ENCODE measurements at places on chromosomes 7 and 10. TPM values are rescaled to one million over a fixed set of nuclear protein-coding genes. Genes with fewer than 3 reads are reported as not detected.
A peak's percentile ranks its signal among the peaks of the same experiment; 100 is the strongest.

The CDNF gene
- not detected for total RNA-seq

The ACTL6B gene
- total RNA-seq, result not detected

DNA sequence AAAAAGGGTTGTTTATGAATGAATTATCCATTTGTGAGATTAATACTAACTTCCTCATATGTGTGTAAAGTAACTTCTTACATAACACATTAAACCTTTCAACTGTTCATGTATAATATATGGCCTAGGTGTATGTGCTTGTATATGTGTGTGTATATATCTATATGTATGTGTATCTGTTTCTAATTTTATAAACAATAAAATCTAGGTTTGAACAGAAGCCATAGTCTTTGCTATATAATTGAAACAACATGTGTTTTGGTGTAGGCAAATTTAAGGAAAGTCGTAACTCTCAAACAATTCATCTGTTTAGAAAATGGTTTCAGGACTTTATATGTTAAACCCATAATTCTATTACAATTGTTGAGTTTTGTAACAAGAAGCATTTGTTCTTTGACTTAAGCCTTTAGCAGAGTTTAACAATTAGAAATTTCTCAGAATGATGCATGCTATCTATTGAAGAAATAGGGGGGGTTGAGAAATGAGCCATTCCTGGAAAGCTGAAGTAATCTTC, 103.3 kb downstream of the BBS9 start:
- no peak overlapping the region for H3K4me3 ChIP-seq
- H3K27ac ChIP-seq, result no peak overlapping the region
- no peaks in the 10 kb centered on the region for H3K36me3 ChIP-seq
- no peaks in the 10 kb centered on the region for H3K4me1 ChIP-seq
- no peak for DNase-seq
- no peaks in the 10 kb centered on the region for H3K27me3 ChIP-seq

- H3K27ac ChIP-seq, result no peak overlapping the region
- no peaks in the 10 kb centered on the region for H3K27me3 ChIP-seq
- no peaks in the 10 kb centered on the region for H3K4me1 ChIP-seq
- no peak for DNase-seq
- H3K36me3 ChIP-seq, result no peaks in the 10 kb centered on the region
These were observed 1.8 kb upstream of the RPA3 start for GRCh38 chr7:7720193-7720592.

DNA sequence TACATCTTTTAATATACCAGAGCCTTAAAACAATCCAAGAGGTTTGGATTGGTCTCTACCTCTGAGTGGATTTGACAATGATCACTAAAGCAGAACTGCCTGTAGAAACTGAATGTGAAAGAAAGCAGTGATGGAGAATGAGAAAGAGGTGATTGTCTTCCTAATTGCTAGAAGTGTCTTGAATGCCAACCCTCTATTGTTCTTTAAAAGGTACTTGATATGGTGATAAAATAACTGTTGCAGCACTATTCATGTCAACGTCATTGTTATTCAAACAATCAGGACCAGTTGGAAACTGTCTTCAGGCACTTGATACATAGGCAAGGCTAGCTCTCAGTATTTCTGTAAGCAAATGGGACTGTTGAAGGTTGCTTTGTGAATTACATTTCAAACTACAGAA, 47.9 kb upstream of the ITPRID1 start:
- no peaks in the 10 kb centered on the region for H3K27me3 ChIP-seq
- H3K27ac ChIP-seq, result no peak overlapping the region
- DNase-seq, result no peak
- H3K4me3 ChIP-seq, result no peak overlapping the region

- no peak for DNase-seq
- no peaks in the 10 kb centered on the region for H3K27me3 ChIP-seq
- H3K27ac ChIP-seq, result no peak overlapping the region
- no peak overlapping the region for H3K4me3 ChIP-seq
- H3K4me1 ChIP-seq, result peaks cover 7% of the 10 kb centered on the region
These were observed 60.9 kb downstream of the LRMDA start for GRCh38 chr10:75492173-75492925.

- DNase-seq, result no peak
- peak overlapping the region; percentile 72 for H3K4me3 ChIP-seq
- no peaks in the 10 kb centered on the region for H3K36me3 ChIP-seq
These were observed 9.7 kb upstream of the ANKRD7 start for GRCh38 chr7:118214833-118215182.

DNA sequence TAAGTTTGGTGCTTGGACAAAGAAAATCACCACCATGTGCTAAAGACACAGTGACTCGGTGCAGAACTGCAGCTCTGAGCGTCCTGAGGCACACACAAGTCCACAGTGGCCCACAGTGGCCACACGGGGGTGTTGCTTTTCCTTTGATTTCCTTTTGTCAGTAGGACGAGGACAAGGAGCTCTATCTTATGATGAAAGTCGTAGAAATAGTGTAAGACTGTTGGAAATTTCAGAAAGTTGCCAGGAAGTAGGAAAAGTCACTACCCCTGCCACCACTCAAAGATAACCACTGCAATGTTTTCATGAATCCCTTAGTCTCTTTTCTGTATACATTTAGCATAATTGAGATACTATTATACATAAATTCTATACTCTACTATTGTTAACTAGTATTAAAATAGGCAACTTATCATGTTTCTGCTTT, 146.0 kb downstream of the TNS3 start:
- no peak overlapping the region for H3K27ac ChIP-seq
- H3K27me3 ChIP-seq, result no peaks in the 10 kb centered on the region
- peaks cover 3% of the 10 kb centered on the region for H3K36me3 ChIP-seq
- peak; percentile 81 for DNase-seq
- no peaks in the 10 kb centered on the region for H3K4me1 ChIP-seq

DNA sequence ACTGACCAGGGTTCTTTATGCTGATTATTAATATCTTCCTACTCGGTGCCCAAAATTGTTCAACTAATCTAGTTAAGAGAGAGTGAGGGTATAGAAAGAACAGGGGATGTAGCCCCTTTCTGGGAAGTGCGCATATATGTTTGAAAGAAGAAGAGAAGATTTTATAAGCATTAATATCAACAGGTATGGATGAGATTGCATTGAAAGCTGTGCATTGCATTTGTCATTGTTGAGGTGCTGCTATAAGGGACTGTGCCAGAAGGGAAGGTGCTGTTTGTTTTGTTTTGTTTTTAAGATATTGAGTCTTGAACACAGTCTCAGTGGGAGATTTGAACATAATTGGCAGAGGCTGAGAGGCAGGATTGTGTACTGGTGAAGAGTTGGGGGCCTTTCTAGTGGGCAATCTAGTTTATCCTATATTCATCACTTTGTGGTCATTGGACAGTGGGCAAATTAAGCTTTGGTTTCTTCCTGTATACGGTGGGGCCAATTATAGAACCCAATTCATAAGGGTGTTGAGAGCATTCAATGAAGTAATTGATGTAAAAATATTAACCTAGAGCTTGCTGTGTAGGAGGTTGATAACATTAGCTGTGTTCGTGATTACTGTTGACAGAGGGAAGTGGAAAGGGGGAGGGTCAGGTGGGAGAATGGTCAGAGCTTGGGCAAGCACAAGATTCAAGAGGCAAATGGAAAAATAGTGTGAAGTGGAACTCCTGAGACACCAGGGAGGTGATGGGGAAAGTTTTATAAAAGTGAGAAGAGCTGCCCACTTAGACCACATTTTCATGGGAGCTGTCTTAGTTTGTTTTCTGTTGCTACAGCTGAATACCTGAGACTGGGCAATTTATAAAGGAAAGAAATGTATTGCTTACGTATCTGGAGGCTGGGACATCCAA, 19.9 kb upstream of the PCGF5 start:
- H3K27me3 ChIP-seq, result no peaks in the 10 kb centered on the region
- no peaks in the 10 kb centered on the region for H3K36me3 ChIP-seq
- no peak for DNase-seq
- H3K4me3 ChIP-seq, result peak overlapping the region; percentile 0

GRCh38 chr10:108566316-108567107, 1356.8 kb downstream of the XPNPEP1 start:
- no peaks in the 10 kb centered on the region for H3K36me3 ChIP-seq
- H3K27ac ChIP-seq, result no peak overlapping the region
- H3K4me3 ChIP-seq, result no peak overlapping the region
- H3K4me1 ChIP-seq, result no peaks in the 10 kb centered on the region
- DNase-seq, result no peak

- no peaks in the 10 kb centered on the region for H3K27me3 ChIP-seq
- no peak overlapping the region for H3K4me3 ChIP-seq
- peaks cover 19% of the 10 kb centered on the region for H3K36me3 ChIP-seq
- no peak for DNase-seq
- peak overlapping the region; percentile 9 for H3K27ac ChIP-seq
- peaks cover 3% of the 10 kb centered on the region for H3K4me1 ChIP-seq
These were observed 38.0 kb downstream of the NOC3L start for GRCh38 chr10:94324609-94325233.

DNA sequence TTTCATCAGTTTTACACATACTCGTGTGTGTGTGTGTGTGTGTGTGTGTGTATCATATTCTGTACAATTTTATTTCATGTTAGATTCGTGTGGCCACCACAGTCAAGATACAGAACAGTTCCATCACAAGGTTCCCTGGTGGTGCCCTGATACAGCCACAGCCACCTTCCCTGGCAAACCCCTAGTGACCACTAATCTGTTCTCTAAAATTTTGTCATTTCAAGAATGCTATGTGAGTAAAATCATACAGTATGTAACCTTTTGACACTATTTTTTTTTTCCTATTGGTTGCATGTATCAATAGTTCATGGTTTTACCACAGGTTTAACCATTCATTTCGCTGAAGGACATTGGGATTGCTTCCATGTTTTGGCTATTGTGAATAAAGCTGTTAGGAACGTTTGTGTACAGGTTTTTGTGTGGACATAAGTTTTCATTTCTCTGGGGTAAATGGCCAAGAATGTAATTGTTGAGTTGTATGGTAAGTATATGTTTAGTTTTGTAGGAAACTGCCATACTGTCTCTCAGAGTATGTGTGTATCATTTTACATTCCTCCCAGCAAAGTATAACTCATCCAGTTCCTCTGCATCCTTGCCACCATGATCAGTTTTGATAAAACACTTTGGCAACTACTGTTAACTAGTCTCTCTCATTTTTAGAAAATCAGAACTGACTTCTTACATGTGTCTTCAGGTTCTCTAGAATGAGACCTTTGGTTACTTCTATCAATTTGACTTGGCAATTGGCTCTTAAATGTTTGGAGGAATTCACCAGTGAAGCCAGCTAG, 20.6 kb downstream of the KLHDC10 start:
- H3K27me3 ChIP-seq, result no peaks in the 10 kb centered on the region
- H3K4me3 ChIP-seq, result no peak overlapping the region
- H3K36me3 ChIP-seq, result no peaks in the 10 kb centered on the region
- no peak for DNase-seq
- no peaks in the 10 kb centered on the region for H3K4me1 ChIP-seq
- no peak overlapping the region for H3K27ac ChIP-seq

- no peak overlapping the region for H3K27ac ChIP-seq
- DNase-seq, result peak; percentile 21
- no peaks in the 10 kb centered on the region for H3K36me3 ChIP-seq
- no peaks in the 10 kb centered on the region for H3K4me1 ChIP-seq
- no peak overlapping the region for H3K4me3 ChIP-seq
- H3K27me3 ChIP-seq, result no peaks in the 10 kb centered on the region
These were observed 366.9 kb downstream of the DNAJB6 start for GRCh38 chr7:157703534-157704195.

DNA sequence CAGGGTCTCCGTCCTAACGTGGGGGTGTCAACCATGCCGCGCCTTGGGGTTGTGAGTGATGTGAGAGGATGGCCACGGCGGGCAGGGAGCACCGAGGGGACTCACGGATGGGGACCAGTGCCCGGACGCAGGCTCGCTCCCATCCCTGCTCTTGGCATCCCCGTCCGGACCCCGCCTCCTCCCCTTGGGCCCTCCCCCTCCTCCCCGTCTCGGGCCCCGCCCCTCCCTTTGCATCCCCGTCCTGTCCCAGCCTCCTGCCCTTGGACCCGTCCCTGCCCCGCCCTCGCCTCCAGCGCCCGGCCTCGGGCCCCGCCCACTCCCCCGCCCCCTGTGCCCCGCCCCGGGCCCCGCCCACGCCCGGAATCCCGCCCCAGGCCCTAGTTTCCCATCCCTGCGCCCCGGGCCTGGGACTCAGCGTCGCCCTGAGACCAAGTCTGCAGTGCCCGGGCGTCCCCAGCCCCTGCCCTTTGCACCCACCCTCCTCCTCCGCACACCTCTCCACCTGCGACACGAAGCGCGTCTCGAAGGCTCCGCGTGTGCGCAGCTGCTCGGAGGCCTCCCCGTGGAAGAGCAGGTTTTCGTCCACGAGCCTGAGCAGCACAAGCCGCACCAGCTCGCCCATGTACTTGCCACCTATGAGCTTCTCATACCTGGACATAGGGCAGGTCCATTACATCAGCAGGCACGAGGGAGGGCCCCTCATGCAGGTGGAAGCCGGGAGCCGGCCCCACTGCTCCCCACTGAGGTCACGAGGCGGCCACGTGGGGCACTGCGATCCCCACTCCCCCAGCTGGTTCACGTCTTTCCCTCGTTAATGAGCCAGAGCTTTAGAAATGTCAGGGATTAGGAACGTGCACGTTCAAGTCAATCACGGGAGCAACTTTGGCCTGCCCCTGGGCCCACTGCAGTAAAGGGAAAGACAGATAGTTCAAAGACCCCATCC, 5.1 kb upstream of the MYL7 start:
- peak; percentile 88 for DNase-seq
- peak overlapping the region; percentile 56 for H3K4me3 ChIP-seq
- no peak overlapping the region for H3K27ac ChIP-seq
- H3K27me3 ChIP-seq, result no peaks in the 10 kb centered on the region
- no peaks in the 10 kb centered on the region for H3K36me3 ChIP-seq

- H3K36me3 ChIP-seq, result no peaks in the 10 kb centered on the region
- DNase-seq, result no peak
- H3K4me1 ChIP-seq, result no peaks in the 10 kb centered on the region
- H3K4me3 ChIP-seq, result no peak overlapping the region
- H3K27me3 ChIP-seq, result peaks cover 30% of the 10 kb centered on the region
These were observed 8.3 kb downstream of the EN2 start for GRCh38 chr7:155466142-155466813.

Data from ascending aorta (tissue), 2 donors.